ENCODE measurements at places on chromosomes 6 and 20.

GRCh38 chr6:161487694-161488093 lies 213.8 kb upstream of the AGPAT4 start:
- no peaks in the 10 kb centered on the region for H3K36me3 ChIP-seq
- peaks cover 31% of the 10 kb centered on the region for H3K27me3 ChIP-seq
- no peak overlapping the region for H3K27ac ChIP-seq
- no peak overlapping the region for H3K4me3 ChIP-seq

GRCh38 chr20:52305024-52305645 lies 113.6 kb upstream of the ZFP64 start:
- DNase-seq, result no peak
- peaks cover 4% of the 10 kb centered on the region for H3K4me1 ChIP-seq
- H3K27ac ChIP-seq, result peak overlapping the region; percentile 4
- no peak overlapping the region for H3K4me3 ChIP-seq

DNA sequence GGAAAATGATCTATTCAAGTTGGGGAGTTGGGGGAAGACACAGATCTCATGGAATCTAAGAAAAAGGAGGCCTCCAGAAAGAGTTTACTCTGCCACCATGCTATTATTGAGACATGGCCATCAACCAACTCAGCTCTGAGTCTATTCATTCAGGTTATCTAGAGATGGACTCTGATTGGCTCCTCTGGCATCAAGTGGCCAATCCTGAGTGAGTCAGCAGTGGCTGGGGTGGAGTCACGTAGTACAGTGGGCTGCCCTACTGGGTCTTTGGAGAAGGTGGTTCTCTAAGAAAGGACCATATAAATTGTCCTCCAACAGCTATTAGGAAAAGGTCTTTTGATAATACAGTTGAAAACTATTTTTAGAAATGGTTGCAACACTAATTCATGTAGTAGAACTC lies 42.1 kb downstream of the LYRM2 start:
- peaks cover 6% of the 10 kb centered on the region for H3K4me1 ChIP-seq
- H3K4me3 ChIP-seq, result no peak overlapping the region
- H3K27ac ChIP-seq, result peak overlapping the region; percentile 19
- H3K27me3 ChIP-seq, result no peaks in the 10 kb centered on the region
- H3K36me3 ChIP-seq, result peaks cover 3% of the 10 kb centered on the region
- no peak for DNase-seq

GRCh38 chr20:57211406-57211805 lies 55.0 kb downstream of the BMP7 start:
- no peaks in the 10 kb centered on the region for H3K4me1 ChIP-seq
- H3K36me3 ChIP-seq, result no peaks in the 10 kb centered on the region
- H3K27ac ChIP-seq, result no peak overlapping the region
- DNase-seq, result no peak

GRCh38 chr6:105578179-105578707 lies 175.4 kb upstream of the PREP start:
- no peak overlapping the region for H3K4me3 ChIP-seq
- H3K27ac ChIP-seq, result no peak overlapping the region
- no peaks in the 10 kb centered on the region for H3K36me3 ChIP-seq

Measured in effector memory CD8-positive, alpha-beta T cell (primary cell).